Tibial artery (tissue), 4 donors: ENCODE measurements at places on chromosomes 5 and 9.

DNA sequence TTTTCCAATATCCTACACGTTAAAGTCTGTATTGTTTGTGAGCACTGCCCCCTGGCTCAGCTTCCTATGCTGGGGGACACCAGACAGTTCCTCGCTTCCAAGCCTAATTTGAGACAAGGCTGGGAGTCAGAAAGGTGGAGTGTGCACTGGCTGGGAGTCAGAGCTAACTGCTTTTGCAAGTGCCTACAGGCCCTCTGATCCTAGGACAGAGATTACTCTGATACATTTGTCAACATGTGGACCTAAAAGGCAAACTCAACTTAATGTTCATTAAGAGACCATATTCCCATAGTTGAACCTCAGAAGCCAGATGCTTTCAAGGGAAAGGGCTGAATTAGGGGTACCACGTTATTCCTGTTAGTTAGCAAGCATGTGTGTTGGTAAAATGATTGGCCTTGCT is 80.8 kb downstream of the NIPSNAP3B start:
- H3K36me3 ChIP-seq: peaks cover 40% of the 10 kb centered on the region
- DNase-seq: no peak
- no peak overlapping the region for H3K4me3 ChIP-seq
- H3K27ac ChIP-seq: no peak overlapping the region
- no peaks in the 10 kb centered on the region for H3K27me3 ChIP-seq

DNA sequence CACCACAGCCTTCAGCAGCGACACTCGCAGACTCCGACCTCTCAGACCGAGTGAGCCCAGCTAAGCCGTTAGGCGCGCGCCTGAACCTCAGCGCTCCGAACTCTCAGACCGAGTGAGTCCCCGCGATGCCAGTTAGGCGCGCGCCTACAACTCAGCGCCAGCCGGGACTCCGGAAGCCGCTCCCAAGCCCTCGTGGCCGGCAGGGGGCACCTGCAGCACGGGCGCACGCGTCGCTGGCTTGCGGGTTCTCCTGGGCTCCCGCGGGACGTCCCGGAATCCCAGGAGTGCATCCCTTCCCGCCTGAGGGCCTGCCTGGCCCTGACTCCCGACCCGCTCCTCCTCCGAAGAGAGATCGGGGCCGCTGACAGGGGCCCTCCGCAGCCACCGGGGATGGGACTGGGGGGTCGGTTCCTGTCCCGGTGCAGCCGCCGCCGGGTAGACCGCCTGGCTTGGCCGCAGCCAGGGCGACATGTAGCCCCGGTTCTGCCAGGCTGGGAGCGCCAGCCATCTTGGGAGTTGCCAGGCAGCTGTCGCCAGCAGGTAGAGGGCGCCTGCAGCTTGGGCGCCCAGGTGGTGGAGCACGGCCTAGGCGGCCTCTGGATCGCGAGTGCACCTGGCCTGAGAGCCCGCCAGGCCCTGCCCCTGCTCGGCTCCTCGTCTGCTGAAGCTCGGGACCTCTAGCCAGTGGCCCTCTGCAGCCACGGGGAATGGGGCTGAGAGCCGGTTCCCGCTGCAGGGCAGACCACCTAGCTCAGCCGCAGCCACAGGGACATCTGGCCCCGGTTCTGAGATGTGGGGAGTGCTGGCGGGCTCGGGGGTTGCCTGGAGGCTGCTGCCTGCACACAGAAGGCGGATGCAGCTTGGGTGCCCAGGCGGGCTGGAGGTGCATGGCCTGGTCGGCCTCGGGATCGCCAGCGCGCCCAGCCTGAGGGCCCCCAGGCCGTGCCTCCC is at the start of gene ANKRD18A:
TSS of gene ANKRD18A (minus strand) at position 114 of the 951 bp plus-strand sequence. CDS start 311 bp downstream, outside the sequence.
- DNase-seq: no peak
- peaks cover 29% of the 10 kb centered on the region for H3K4me1 ChIP-seq
- no peaks in the 10 kb centered on the region for H3K36me3 ChIP-seq
- H3K27me3 ChIP-seq: no peaks in the 10 kb centered on the region
- H3K27ac ChIP-seq: no peak within 1 kb of the TSS

- H3K36me3 ChIP-seq: no peaks in the 10 kb centered on the region
- no peaks in the 10 kb centered on the region for H3K27me3 ChIP-seq
- no peak overlapping the region for H3K4me3 ChIP-seq
- no peak overlapping the region for H3K27ac ChIP-seq
Observed at GRCh38 chr5:144390133-144390532, 219.5 kb downstream of the KCTD16 start.

DNA sequence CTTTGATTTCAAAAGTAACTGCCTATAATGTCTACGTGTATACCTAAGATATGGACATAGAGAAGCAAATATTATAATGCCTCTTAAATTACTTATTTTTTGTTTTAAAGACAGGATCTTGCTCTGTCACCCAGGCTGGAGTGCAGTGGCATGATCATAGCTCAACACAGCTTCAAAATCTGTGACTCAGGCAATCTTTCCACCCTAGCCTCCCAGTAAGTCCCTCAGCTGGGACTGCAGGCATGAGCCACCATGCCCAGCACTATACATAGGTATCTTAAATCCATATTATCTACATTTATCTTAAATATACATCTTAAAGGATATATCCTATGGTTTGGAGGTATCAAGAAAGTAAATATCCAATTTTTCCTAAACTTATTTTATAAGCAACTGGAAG is 261.2 kb downstream of the ARL15 start:
- H3K4me1 ChIP-seq: peaks cover 9% of the 10 kb centered on the region
- no peaks in the 10 kb centered on the region for H3K27me3 ChIP-seq
- H3K27ac ChIP-seq: no peak overlapping the region
- DNase-seq: no peak
- H3K36me3 ChIP-seq: no peaks in the 10 kb centered on the region

DNA sequence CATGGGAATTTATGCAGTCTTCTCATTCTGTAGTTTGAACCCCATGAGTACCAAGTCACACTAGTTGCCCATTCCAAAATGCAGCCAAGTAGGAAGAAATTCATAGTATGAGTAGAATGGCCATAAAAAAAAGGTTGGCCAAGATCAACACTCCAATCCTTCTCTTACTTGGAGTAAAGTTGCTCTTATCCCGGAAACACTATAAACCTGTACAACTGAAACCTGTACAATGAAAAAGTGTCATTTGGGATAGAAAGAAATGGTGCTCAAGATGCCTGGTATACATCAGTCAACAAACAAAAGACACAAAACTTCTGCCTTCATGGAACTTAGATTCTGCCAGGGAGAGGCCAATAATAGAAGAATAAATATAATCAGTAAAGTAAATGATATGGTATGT is 325.0 kb downstream of the NFIB start:
- no peaks in the 10 kb centered on the region for H3K27me3 ChIP-seq
- peaks cover 46% of the 10 kb centered on the region for H3K4me1 ChIP-seq
- H3K27ac ChIP-seq: no peak overlapping the region
- H3K4me3 ChIP-seq: no peak overlapping the region

DNA sequence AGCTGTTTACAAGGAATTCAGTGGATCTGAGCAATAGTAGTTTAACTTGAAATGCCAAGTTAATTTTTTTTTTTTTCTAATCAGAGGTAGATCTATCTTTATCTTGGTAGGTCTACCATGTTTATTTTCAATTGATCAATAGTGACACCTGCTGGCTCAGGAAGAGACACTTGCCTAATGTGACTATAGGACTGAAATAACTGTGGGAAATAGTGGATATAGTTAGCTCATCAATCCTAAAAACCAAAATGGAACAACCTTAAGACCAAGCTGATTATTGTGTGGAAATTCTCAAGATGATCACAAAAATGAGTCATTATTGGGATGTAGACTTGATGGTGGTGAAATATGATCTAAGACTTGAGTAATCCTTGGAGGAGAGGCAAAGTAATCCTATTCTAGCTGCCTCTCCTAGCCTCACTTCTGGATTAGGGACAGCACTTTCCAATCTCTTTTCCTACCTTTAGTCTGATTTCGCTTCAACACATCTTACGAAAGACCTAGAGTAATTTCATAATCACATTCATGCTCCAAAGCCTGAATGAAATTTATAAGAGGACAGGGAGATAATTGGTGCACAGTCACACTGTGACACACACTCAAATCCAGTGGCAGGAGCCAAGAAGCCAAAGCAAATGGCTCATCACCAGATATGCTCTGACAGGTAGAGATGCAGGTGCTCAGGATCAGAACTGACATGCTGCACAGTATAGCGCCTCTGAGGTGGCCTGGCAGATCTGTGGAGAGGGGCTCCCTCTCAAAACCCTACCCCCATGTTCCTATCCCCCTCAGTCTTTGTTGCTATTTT is 156.3 kb downstream of the HMHB1 start:
- H3K27ac ChIP-seq: no peak overlapping the region
- H3K4me1 ChIP-seq: no peaks in the 10 kb centered on the region
- no peak for DNase-seq
- H3K27me3 ChIP-seq: no peaks in the 10 kb centered on the region
- H3K36me3 ChIP-seq: no peaks in the 10 kb centered on the region
- no peak overlapping the region for H3K4me3 ChIP-seq
